Vagina (tissue), 2 donors: ENCODE measurements at places on chromosomes 5 and 9.

DNA sequence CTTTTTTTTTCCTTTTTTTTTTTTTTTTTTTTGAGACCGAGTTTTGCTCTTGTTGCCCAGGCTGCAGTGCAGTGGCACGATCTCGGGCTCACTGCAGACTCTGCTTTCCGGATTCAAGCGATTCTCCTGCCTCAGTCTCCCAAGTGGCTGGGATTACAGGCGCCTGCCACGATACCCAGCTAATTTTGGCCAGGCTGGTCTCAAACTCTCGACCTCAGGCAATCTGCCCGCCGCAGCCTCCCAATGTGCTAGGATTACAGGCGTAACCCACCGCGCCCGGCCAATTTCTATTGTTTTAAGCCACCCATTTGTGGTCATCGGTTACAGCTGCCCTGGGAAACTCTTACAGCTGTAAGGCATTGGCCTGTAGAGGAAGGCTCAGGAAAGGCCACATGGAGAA is 617.7 kb downstream of the GABRG2 start:
- DNase-seq, result no peak

DNA sequence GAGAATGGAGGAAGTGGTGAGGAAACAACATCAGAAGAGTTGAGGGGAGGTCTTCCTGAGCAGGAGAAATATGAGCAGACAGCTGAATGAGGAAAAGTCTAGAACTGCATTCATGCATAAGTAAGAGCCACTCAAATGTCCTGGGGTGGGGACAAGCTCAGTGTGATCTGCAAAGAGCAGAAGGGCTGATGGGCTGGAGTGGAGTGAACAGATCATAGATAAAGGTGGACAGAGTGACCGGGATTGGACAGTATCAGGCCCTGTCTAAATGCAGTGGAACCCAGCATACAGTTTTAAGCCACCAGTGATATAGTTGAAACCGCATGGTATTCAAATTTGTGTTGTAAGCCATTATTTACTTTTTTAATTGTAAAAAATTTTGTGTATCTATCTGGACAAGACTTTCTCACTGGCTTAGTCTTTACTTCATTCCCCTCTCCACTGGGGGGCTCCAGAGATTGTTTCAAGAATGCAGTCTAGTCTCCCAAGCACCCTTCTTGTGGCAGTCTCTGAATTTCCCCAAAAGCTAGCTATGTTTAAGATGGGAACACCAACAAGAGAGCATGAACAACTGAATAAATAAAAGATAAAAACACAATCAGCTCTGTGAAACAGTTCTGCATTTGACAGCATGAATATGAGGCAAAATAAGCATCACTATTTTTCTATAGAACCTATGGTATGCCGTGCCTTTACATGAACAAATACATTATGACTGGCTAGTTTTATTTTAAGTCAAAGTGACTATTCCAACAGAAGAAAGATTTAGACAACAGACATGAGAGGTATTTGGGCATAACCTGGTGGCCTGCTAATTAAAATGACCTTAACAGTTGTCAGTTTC is 10.7 kb upstream of the STK32A start:
- no peak for DNase-seq

DNA sequence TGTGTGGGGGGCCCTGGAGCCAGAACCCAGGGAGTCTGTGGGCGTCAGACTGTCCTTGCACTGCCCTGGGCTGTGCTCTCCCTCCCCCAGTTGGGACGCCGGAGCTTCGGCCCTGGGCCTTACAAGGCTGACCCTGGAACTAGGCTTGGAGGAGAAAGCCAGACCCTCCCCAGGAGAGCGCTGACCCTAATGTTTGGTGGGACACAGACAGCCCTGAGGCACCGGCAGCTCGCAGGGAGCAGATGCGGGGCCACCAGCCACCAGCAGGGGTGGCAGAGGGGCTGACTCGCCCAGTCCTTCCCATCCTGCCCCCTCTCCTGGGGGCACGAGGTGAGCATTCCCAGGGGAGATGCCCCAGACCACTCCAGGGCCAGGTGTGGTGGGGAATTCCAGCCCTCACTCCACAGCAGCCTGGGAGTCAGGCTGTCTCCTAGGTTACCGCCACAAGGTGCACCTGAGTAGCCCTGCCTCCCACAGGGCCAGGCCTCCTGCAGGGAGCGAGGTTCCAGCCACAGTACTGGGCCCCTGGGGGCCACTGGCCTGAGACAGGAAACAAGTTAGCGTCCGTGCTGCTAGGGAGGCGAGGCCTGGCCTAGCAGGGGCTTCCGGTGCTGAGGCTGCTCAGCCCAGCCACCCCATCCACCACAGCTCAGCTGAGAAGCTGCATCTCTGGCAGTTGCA is 134.6 kb downstream of the OLFM1 start:
- no peak for DNase-seq

DNA sequence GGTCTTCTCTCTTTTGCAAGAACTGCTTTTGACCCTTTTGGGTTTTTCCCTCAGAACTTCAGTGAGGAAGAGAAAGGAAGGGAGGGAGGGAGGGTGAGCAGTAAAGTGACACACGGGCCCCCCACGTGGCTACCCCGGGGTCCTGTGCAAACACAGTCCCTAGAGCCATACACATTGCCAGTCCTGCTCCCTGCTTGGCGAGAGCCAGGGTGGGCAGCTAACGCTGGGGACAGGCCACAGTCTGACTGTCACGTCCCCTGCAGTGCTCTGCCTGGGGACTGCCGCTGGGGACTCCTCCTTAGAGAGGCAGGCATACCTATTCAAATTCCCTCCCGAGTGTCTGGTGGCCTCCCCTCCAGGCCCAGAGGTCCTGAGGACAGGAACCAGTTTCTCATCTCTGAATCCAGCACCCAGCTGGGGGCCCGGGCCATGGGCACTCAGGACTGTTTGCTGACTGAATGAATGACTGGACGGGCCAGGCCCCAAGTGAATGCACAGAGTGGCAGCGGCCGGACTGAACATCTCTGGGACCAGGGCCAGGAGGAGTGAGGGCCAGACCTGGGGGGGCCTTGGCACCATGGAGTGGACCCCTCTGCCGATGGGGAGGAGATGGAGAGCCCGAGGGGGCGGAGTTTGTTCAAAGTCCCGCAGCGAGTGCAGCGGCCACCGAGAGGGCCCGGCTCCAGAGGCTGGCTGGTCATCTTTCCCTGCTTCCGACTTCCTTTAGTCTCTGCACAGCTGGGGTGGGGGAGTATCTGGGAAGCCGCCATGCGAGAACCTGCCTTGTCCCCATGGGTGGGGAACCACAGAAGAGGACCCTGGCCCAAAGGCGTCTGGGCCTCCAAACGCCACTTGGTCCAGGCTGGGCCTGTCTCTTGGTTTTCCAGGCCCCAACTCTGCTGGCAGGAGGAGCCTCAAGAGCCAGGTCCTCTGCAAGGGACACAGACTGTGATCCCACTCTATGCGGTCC is 5.8 kb downstream of the CCDC187 start:
- no peak for DNase-seq

DNA sequence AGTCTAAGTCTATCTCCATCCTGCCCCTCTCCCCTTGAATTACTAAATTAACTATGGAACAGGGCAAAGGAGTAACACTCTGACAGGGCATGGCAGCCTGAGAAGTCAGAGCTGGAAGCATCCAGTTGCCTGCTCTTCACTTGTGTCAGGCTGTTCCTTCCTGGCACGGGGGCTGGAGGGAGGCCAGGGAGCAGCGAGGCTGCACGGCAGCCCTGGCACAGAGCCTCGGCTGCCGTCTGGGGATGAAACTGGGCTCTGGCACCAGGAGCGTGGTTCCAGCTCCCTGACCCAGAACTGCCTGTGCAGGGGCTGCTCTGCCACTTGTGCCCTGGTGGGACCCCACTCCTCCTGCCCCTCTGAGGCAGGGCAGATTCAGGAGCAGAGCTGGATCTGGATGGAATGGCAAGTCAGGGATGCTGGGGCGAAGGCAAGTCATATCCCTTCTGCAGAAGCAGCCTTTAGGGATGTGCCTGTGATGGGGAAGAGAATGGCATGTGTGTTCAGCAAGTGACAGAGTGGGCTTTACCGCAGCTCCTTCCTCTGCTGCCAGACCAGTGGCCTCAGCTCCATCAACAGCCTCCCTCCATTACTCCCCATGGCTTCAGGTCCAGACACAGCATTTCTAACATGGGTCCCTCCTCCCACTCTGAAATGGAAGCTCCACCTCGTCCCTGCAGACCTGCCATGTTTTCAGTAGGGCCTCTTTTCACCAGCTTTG is 42.2 kb upstream of the PDE8B start:
- peak; percentile 67 for DNase-seq

DNA sequence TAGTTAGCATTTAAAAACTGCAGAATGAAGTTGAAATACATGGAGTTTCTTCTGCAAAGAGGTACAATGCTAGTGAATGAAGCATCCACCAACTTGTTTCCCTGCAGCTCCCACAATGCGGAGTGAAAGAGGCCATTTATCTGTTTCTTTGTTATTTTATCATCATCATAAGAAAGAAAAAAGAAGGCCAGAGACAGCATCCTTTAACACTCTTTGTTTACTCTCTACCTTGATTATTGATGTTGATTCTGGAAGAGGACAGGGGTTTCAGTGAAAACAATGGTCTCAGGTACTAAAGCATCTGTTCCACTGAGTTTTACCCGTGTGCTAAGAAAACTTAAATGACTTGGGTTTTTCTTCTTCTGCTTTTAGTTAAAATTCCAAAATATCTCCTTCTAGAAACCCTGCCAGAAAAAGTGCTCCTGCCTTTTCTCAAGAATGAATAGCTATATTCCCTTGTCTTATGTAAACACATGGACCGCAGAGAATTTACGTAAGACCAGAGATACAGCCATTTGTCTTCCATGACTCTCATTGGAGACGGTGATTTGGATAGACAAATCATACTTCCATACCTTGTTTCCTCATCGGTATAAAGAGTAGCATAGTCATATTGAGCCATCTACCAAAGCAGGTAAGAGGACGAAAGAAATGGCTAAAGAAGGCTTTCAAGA is 81.1 kb downstream of the EFNA5 start:
- no peak for DNase-seq

- DNase-seq, result no peak
Observed at GRCh38 chr9:137354845-137355760, 53.0 kb upstream of the NRARP start.

- DNase-seq, result no peak
Observed at GRCh38 chr5:61991430-61991829, 314.6 kb upstream of the KIF2A start.

DNA sequence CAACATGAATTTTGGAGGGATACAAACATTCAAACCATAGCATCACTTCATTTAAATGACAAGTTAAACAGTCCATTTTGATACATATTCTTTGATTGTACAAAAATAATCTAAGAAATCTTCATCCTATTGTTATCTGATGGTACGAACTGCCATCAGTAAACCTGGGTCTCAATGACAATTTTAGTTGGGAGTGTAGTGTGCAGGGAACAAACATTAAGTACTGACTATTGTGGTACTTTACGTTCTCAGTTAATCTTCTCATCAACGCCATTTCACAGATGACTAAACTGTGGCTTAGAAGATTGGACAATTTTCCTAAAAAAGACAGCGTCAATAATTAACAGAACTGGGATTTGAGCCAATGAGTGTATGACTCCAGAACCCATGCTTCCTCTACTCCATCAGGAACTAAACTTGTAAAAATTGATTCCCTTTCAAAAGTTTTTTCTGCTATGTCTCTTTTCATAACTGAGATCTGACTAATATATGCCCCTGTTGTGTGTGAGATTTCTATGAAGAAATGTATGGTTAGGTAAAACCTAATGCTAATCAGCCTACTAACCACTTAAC is 21.1 kb downstream of the TNPO1 start:
- DNase-seq, result no peak

- DNase-seq, result no peak
Observed at GRCh38 chr5:139849942-139850341, 54.3 kb downstream of the PSD2 start.

GRCh38 chr5:122493091-122494021 is 181.3 kb downstream of the SNCAIP start:
- DNase-seq, result no peak

- no peak for DNase-seq
Observed at GRCh38 chr5:163951069-163951468, 445.6 kb downstream of the MAT2B start.

GRCh38 chr9:76451234-76451633 is 7.7 kb upstream of the GCNT1 start:
- DNase-seq, result no peak

- no peak for DNase-seq
Observed at GRCh38 chr5:114319821-114320220, 42.0 kb upstream of the KCNN2 start.

GRCh38 chr9:113585085-113585442 is 121.5 kb downstream of the RGS3 start:
- no peak for DNase-seq

DNA sequence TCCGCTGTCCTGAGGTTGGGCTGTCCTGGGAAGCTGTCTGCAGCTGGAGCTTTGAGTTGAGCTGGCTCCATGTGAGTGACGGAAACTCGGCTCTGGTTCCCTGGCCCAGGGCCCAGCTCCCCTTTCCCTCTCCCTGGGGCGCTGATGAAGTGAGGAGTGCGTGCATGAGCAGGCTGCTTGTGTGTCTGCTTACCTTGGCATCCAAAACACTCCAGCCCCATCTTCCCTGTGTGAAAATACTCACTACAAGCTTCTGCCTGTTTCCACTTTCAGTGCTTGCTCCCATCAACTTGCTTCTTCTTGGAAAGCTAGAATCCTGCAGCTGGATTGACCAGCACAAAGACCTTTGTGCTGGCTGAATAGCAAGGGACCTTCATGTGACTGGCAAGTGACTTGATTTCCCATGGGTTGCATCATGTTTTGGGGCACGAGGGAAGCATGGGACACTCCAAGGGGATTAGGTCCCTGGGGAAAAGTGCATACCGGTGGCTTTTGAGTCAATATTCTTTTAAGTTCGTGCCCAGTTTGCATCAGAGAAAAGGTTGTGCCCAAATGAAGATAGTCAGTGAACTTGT is 198.1 kb downstream of the GADD45G start:
- no peak for DNase-seq

DNA sequence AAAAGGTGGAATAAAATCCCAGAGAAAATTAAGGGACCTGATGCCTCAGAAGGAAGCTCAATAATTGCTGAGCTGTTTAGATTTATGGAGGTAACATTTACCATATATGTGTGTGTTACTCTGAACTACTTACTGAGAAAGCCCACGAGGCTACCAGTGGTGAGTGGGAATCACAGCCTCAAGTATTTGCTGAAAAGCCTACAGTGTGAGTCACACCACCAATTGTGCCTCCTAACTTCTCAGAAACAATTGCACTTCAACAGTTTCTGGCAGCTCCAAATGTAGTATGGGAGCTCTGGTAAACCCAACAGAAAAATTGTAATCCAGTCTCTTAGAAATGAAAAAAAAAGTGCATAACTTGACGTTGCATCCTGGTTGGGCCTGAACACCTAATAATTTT is 551.6 kb downstream of the PRDM9 start:
- DNase-seq, result no peak

- no peak for DNase-seq
Observed at GRCh38 chr9:111937781-111938426, 41.3 kb downstream of the UGCG start.

DNA sequence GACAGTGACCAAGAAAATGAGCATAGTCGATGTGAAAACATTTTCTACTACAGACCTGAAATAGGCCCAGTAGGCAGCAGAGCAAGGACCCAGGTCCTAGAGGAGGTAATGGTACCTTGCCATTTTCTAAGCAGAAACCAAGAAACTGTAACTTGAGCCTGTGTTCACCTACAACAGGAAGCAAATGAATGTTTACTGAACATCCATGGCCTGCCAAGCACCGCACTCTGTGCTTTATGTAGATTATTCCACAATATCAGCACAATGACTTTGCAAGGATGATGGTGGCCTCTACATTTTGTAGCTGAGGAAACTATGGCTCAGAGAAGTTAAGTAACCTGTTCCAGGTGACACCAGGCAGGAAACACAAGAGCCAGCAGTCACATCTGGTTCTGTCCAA is 215.3 kb downstream of the SPOCK1 start:
- DNase-seq, result no peak

GRCh38 chr5:134053840-134054338 is 49.1 kb upstream of the VDAC1 start:
- no peak for DNase-seq

- no peak for DNase-seq
Observed at GRCh38 chr5:34655354-34655991, 655 bp upstream of the RAI14 start.
